ENCODE measurements at places on chromosomes 11 and 22.
A peak's percentile ranks its signal among the peaks of the same experiment; 100 is the strongest.

DNA sequence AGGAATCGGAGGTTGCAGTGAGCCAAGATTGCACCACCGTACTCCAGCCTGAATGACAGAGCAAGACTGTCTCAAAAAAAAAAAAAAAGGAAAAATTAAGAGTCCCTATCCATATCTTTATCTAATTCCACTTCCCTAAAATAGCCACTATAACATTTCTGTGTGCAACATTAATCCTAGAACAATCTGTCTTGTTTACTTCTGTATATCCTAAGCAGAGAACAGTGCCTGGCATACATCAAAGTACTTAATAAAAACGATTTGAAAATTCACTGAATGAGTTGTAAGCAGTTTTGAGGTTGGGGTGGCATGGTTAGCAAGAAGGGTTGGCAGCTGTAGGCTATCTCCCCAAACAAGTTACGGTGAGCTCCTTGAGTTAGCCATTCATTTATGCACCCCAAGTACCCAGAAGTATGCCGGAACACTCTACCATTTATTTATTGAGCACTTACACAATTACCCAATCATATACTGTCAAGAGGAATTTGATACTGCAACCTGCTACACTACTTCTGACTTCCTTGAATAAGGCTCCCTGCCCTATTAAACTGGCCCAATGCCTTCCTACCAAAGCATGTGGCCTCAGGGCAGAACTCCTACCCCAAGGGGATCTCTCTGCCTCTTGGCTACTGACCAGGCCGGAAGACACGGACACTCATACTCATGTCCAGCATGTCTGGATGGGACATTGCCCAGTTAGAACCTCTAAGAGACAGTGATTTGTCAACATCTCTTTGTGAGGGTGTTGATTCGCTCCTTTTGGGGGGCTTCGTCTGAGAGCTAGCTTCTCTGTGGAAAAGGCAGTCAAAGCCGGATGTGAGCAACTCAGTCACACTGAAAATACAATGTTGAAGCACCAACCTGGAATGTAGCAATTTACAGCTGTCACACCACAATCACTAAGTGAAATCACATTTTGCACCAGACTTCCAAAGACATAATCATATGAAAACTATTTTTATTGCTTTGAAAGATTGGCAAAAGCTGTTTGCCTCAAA is 16.3 kb upstream of the TMEM41B start:
- no peak for DNase-seq

- DNase-seq, result peak; percentile 19
Observed at GRCh38 chr11:14248580-14248981, 110.4 kb downstream of the RRAS2 start.

DNA sequence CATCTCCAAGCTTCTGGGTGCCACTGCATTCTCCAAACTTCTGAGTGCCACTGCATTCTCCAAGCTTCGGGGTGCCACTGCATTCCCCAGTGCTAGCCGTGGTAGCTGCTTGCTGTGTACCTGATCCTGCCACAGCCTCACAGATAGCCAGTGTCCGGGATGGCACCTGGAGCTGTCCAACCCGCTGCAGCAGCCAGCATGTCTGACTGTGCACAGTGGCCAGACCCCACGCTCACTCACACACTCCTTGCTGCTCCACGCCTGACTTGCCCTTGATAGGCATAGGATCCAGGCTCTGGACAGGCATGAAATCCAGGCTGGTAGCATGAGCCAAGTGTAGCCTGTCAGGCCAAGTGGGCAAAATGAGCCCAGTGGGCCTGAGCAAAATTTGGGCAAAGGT is 465.0 kb downstream of the GUCY1A2 start:
- DNase-seq, result no peak

DNA sequence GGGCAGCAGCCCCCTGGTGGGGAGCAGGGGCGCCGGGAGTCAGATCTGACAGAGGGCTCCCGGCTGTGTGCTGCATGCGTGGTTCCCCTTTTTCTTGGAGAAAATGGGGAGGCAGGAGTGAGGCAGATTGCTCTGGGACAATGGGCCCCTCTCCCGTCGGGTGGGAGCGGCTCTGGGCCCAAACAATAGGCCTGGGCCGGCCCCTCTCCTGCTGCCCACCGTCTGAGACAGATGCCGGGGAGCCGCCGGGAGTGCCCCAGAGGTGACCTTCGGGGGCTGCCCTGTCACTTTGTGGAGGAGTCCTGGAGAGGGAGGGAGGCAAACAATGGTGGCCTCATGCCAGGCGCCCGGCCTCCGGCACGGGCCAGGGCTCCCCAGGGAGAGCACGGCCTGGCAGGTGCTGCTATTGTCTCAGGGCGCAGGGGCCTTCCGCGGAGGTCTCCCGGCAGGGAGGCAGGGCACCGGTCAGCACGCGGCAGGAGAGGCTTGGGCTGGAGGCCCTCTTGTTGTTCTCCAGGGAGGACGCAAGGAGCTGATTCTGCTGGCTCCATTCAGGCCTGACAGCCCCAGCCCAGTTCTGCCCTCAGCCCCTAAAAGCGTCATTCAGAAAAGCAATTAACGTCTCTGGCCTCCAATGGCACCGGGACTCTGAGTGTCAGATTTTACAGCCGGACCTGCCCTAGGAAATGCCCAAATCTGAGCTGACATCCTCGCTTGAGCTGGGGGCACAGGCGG is 44.8 kb downstream of the SMIM38 start:
- DNase-seq, result no peak

GRCh38 chr11:133936592-133936991 is 20.2 kb downstream of the IGSF9B start:
- DNase-seq, result no peak

DNA sequence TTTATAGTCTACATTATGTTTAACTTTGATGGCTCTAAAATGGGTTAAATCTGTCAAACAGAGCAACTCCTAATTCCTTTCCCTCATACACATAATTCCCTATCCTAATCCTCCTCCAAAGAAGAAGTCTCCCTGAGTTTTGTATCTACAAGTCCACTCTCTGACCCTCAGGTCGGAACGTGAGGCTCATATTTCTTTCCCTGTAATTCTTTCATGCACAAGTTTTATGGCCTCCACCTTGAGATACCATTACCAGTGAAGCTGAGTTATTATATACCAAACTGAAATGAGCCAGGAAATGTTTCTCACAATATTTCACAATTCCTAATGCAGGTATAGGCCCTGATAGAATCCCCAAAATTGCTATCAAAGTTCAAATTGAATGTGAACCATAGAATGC is 106.4 kb downstream of the CASP12 start:
- DNase-seq, result no peak

- no peak for DNase-seq
Observed at GRCh38 chr22:48438800-48439559, 1388.7 kb downstream of the BRD1 start.

DNA sequence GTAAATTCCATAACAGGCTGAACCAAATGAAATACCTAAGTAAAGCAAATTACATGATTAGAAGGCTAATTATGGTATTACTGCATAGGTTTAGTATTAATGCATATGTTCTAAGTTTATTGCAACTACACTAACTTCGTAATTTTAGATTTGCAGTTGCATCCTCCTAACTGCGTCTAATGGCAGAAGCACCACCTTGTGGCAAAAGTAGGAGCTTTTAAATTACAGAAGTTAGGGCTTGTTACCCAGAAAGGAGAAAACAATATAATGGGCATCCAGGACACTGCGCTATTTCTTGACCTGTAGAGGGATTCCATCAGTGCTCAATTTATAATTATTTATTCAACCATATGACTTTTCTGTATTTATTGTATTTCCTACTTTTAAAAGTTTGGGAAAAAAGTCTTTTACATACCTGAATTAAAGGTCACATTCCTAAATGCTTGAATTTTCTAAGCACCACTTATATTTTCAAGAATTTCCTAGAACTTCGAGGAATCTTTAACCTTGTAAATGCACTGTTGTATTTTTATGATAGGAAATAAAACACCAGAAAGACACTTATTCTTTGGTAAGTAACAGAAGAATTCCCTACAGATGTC is 16.3 kb upstream of the GPR83 start:
- peak; percentile 46 for DNase-seq

- DNase-seq, result no peak
Observed at GRCh38 chr11:117902001-117902845, 25.8 kb upstream of the FXYD6 start.

DNA sequence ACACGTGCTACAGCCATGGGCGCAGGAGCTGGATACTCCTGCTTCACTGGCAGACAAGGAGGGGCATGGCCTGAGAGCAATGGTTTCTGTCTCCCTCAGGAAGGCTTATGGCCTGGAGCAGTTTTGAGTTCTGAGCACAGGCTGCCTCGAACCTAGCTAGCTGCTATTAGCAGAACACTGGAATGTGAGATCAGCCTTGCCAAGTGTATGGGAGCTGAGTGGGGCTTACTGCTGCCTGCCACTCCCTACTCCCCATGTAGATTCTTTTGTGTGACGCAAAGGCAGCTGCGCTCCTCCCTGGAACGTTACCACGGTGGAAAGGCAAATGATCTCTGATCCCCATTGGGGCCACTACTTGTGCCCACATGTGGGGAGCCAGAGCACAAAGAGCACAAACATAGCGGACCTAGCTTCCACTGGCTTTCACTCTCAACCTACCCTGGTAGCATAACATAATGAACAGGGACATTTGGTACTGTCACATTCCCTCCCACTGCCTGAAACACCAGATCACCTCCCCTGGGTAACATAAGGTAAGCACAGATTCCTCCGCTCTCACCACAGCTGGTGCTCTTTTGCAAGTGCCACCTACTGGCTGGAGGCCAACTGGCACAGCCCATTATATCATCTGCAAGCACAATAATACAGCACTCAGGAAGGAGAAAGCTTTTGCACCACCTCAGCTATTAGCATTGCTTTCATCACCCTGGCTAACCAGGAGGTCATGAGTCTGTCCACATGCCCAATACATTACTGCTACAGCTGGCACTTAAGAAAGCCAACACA is 84.6 kb upstream of the GUCY1A2 start:
- no peak for DNase-seq

DNA sequence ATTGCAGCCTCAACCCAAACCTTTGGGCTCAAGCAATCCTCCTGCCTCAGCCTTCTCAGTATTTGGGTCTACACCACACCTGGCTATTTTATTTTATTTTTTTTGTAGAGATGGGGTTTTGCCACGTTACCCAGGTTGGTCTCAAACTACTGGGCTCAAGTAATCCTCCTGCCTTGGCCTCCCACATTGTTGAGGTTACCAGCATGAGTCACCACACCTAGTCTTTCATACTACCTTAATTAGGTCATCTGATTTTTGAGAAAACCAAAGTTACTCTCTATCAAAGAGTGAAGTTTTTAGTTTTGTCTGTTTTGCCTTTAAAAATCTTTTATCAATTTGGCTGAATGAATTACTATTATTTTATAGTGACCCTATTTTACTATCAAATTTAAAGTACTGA is 335.6 kb upstream of the LRRC4C start:
- DNase-seq, result no peak

DNA sequence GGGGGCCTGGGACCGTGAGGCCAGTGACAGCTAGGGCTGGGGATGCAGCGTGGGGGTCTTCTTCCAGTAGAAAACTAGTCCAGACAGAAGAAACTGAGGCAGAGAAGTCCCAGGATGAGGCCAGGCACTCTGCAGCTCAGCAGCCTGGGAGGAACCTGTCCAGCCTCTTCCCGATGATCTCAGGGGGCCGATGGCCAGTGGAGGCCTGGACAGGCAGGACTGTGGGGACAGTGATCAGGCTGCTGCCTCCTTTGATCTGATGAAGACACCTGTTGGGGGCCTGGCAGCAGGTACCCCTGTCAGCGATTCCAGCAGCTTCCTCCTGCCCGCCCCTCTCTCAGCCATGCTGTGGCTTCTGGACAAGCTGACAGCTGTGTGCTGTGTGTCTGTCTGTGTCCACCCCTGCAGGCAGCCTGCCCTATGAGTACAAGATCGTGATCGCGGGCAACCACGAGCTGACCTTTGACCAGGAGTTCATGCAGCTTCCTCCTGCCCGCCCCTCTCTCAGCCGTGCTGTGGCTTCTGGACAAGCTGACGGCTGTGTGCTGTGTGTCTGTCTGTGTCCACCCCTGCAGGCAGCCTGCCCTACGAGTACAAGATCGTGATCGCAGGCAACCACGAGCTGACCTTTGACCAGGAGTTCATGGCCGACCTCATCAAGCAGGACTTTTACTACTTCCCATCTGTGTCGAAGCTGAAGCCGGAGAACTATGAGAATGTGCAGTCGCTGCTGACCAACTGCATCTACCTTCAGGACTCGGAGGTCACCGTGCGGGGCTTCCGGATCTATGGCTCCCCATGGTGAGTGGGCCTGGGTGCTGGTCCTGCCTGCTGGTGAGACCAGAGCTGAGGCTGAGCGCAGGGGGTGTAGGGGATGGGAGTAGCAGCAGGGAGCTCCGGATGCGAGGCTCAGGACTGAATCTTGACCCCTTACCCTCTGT is 62.6 kb downstream of the MPPED1 start:
- DNase-seq, result peak; percentile 75

DNA sequence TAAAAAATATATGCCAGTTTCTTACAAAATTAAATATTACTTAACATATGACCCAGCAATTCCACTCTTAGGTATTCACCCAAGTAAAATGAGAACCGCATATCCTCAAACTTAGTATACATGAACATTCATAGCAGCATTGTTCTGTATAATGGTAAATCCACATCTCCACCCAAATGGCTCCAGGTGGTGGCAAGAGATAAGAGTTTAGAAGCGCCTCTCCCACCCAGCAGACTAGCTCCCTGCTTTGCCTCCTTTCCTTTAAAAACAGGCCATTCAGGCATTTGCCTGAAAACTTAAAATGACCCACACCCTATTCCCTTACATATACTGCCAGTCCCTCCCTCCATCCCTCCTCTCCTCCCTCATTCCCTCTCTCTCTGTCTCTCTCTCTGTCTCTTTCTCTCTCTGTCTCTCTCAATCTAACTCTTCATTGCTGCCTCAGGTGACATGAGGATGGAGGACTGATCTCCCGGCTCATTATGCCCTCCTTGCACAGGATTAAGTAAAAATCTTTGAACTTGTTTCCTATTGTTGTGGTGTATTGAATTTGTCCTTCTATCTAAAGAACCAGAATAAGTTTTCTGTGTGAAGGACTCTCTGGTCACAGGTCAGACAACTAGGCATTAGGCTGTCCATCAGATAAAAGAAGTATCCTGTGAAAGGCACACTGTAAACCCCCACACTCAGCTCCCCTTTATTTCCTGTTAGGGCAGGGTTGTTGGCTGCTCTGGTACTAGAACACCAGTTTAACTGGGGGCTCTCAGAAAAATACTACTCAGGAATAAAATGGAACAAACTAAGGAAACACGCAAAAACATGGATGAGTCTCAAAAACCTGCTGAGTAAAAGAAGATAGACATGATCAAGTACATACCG is 48.3 kb downstream of the RRP8 start:
- DNase-seq, result no peak

- DNase-seq, result peak; percentile 20
Observed at GRCh38 chr11:19558189-19558986, 154.2 kb upstream of the NAV2 start.

Data from suppressor macrophage (primary cell).